Pancreas (tissue), 10 donors: ENCODE measurements at places on chromosomes 2 and 18. TPM values are rescaled to one million over a fixed set of nuclear protein-coding genes. Genes with fewer than 3 reads are reported as not detected.
A peak's percentile ranks its signal among the peaks of the same experiment; 100 is the strongest.

DNA sequence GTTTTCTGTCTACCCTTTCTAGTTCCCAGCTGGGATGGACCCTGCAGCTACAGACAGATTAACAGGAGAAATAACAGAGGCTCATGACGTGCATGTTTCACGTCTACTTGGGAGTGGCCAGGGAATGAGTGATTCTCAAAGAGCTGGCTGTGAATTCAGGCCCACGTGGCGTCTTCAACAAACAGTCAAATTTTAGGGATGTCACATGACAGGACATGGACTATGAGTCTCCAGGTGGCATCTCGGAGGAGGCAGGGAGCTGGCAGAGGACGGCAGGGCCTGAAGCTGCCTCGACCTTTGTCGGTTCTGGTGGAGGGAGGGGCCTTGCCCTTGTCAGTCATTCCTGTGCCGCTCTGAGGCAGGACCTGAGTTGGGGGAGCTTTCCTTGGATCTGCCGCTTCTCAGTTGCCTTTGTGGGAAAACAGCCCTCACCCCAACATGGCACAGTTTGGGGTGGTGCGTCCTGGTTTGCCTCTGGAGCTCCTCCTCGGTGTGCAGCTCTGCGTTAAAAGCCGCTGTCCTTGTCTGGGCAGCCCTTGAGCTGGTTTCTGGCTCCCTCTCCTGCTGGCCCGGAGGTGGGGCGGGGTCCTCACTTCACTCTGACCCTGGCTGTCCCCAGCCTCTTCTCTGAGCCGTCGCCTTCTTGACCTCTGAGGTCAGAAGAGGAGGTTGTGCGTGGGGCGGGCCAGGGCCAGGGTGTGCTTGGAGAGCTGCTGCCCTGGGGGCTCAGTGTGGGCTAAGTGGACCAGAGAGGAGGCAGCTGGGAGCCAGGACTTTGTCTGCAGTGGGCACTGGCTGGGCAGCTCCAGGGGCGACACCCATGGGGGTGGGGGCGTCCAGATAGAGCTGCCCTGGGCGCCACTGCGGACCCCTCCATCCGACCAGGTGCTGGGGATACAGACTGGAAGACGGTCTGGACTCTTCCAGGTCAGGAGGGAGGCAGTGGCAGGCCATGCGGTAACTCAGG lies 12.1 kb upstream of the GAL3ST2 start:
- DNase-seq: no peak

DNA sequence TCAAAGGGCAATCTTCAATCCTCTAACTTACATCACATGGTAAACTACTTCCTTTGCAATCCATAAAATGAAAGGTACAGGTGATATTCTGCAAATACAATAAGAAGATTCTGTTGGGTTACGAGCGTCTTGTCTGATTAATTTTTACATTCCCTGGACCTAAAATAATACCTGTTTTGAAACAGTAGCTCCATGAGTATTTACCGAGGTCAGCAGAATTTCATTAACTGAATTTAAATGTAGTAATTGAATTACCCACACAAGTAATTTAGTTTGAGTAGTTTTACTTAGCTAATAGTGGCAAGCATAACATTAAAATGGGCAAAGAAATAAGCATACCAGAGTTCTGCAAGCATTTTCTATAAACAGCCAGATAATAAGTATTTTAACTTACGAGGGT lies 652.0 kb downstream of the DPP10 start:
- no peak for DNase-seq

GRCh38 chr2:114160263-114160981 lies 270.5 kb downstream of the ACTR3 start:
- DNase-seq: peak; percentile 19

SP140 gene
- 0.16 TPM for total RNA-seq
